ENCODE measurements at places on chromosomes 5 and 9.

GRCh38 chr5:87945286-87945650, 323.4 kb downstream of the TMEM161B start:
- DNase-seq, result no peak

GRCh38 chr5:160675988-160676387, 176.0 kb downstream of the ATP10B start:
- no peak for DNase-seq

GRCh38 chr5:38468978-38469706, 87.3 kb downstream of the LIFR start:
- no peak for DNase-seq

DNA sequence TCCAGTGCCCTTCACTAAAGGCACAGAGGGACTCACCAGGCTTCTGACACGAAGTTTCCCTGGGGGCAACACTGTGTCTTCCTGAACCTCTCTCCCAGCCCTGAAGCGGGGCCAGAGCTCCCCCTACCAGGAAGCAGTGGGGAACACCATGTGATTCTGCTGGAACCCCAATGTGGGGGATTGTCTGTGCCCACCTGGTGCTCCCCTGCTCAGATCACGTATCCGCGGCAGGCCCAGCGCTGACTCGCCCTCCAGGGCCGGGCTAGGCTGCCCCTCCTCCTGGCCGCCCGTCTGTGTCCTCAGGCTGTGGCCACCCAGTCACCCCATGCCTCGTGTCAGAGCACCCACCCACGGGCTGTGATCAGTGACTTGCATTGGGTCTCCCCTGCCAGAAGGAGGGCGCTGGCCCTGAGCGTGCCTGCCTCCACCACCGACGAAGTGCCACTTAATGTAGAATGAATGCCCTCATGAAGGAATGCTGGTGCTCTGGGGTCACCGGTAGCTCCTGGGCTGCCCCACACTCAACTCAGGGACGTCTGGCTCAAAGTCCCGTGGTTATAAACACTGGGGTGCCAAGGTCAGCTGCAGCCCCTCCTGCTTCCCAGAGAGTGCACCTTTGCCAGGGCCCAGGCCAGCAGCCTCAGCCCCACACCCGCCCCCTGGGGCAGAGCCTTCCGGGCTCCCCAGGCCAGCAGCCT, 22.1 kb downstream of the SARDH start:
- DNase-seq, result peak; percentile 38

- no peak for DNase-seq
Measured at GRCh38 chr9:101877439-101877838, 139.0 kb upstream of the GRIN3A start.

- DNase-seq, result no peak
Measured at GRCh38 chr5:143023411-143024096, 253.4 kb downstream of the ARHGAP26 start.

GRCh38 chr5:107431998-107432397, 238.7 kb downstream of the EFNA5 start:
- no peak for DNase-seq

DNA sequence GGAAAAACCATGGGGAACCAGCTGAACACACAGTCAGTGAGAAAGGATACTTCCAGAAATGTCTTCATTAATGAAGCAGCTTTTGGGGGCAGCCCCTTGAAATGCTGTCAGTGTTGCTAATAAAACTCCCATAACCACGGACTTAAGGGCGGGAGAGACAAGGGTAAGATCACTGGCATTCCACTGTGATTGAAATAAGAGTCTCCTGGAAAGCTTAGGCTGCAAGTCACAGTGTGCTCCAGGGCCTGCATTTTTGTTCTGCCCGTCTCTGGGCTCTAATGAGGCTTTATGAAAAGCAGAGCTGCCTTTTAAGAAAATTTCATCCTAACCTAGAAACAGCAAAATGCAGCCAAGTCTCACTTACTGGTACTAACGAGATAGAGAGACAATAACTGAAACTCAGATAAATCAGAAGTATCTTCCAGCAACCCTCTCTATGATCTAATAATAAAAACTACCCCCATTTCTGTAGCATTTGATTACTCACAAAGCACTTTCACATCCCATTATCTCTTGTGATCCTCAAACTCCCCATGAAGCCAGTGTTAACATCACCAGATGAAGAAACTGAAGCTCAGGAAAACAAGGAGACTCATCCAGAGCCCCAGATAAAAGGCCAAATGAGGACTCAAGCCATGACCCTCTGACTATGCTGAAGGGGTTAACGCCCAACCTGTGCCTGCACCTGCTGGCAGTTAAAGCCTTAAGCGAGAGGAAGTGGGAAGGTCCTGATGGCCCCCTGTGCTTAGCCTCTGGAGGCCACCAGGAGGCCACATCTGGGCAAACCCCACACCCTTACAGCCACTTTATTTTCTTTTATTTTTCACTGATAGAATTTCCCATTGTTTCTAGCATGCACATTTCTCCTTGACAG, 37.5 kb downstream of the SPOCK1 start:
- DNase-seq, result no peak

GRCh38 chr9:8332331-8332650, 532.7 kb upstream of the DMAC1 start:
- no peak for DNase-seq

DNA sequence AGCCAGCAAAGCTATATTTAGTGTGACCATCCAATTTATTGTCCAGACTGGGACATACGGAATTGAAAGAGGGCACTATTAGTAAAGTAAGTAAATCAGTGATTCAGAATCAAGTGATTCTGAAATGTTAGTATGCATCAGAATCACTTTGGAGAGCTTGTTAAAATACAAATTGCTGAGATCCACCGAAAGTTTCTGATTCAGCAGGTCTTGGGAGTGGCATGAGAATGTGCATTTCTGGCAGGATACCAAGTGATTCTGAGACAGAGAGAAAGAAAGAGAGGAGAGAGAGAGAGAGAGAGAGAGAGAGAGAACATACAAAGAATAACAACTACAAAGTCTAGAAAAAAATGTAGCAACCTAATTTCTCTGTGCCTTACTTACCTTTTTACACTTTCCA, 65.4 kb upstream of the ASTN2 start:
- no peak for DNase-seq

- DNase-seq, result no peak
Measured at GRCh38 chr9:136899196-136899595, 12.9 kb downstream of the TRAF2 start.

DNA sequence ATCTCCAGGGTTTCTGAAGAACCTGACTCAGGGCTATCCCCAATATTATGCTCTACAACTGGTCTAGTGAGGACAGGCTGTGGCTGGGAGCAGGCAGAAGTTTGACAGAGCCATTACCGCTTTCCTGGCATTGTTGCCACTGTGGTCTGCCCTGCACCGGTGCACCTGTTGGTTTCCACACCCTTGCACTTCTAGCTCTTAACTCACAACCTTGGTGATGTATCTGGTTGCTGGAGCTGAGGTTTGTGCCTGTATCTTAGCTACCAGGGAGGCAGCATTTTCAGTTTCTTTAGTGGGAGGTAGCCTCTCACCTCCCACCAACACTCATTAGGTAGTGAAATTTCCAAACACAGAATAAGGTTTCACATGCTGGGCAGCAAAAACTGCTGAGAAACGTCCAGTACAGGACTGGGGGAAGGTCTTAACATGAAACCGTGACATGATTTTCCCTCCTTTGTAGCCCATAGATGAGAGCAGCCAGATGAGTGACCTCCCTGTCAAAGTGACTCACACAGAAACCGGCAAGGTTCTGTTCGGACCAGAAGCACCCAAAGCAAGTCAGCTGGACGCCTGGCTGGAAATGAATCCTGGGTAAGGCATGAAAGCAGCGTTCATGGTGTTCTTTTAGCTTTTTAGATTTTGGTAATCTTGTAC, 57.7 kb downstream of the SMARCA2 start:
- DNase-seq, result no peak

GRCh38 chr5:128813317-128814070, 151.8 kb upstream of the SLC27A6 start:
- DNase-seq, result no peak

- peak; percentile 55 for DNase-seq
Measured at GRCh38 chr9:1869843-1870242, 145.3 kb upstream of the SMARCA2 start.

- no peak for DNase-seq
Measured at GRCh38 chr5:139146809-139147482, 51.2 kb downstream of the SIL1 start.

DNA sequence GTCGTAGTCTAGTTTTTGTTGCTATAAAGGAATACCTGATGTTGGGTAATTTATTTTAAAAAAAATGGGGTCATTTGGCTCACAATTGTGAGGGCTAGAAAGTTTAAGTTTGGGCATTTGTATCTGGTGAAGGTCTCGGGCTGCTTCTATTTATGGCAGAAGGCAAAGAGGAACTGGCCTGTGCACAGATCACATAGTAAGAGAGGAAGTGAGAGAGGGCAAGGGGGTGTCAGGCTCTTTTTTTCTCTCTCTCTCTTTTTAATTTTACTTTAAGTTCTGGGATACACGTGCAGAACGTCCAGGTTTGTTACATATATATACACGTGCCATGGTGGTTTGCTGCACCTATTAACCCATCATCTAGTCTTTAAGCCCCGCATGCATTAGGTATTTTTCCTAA, 453.3 kb downstream of the DIRAS2 start:
- no peak for DNase-seq

- DNase-seq, result no peak
Measured at GRCh38 chr9:114687034-114687433, 5.0 kb upstream of the TEX48 start.

DNA sequence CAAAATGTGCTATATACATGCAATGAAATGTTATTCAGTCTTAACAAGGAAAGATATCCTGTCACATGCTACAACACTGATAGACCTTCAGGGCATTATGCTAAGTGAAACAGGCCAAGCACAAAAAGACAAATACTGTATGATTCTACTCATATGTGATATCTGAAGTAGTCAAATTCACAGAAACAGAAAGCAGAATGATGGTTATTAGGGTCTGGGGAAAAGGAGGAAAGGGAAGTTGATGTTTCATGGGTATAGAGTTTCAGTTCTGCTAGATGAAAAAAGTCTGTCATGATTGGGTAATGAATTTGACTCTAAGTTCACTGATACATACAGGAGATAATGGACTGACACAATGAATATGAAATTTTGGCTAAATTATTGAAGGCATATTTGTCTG, 11.2 kb upstream of the RIC1 start:
- no peak for DNase-seq

GRCh38 chr5:68494771-68495170, 279.2 kb downstream of the PIK3R1 start:
- DNase-seq, result no peak

GRCh38 chr5:169581580-169582227, 1.9 kb upstream of the SPDL1 start:
- DNase-seq, result peak; percentile 62

GRCh38 chr5:55936100-55936693, 58.6 kb downstream of the IL6ST start:
- peak; percentile 82 for DNase-seq

DNA sequence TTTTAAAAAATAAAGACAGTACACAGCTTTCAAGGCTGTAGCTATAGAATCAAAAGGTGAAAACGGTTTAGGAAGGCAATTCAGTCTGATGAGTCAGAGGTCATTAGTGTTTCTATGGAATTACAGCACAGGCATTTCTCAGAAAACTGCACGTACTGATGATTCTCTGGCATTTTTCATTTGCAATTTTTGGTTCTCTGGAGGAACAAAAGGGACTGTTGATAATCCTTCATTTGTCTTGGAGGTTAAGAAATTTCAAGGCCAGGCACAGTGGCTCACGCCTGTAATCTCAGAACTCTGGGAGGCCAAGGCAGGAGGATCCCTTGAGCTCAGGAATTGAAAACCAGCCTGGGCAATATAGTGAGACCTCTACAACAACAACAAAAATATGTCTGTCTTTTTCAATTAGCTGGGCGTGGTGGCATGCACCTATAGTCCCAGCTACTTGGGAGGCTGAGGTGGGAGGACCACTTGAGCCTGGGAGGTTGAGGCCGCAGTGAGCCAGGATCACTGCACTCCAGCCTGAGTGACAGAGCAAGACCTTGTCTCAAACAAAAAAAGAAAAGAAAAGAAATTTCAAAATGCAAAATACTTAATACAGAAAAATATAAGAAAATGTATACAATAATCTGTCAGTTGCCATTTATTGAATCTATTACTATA, 27.3 kb downstream of the NR6A1 start:
- no peak for DNase-seq

GRCh38 chr9:131096269-131097125, at the start of gene AIF1L:
Gene AIF1L (plus strand): TSS chr9:131096531. CDS start chr9:131096630, 99 bp downstream.
- DNase-seq, result peak; percentile 65

GRCh38 chr5:23482642-23483041, 24.8 kb upstream of the PRDM9 start:
- no peak for DNase-seq

DNA sequence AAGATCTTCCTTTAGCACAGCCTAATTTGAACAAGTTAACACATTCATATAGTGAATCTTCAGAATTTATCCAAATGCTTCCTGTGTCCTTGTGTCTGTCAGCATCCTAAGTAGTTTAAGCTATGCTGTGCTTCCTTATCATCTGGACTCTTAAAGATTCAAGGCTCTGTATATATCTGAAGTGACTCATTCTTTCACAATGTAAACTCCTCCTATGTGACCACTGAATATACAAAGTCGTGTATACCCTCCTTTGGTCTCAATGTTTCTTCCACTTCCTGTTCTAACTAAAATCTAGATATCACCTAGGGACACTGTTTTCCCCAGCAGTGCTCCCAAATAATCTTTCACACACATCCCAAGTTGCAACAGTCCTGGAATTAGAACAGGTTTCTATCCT, 935.7 kb upstream of the NUDT12 start:
- DNase-seq, result no peak

DNA sequence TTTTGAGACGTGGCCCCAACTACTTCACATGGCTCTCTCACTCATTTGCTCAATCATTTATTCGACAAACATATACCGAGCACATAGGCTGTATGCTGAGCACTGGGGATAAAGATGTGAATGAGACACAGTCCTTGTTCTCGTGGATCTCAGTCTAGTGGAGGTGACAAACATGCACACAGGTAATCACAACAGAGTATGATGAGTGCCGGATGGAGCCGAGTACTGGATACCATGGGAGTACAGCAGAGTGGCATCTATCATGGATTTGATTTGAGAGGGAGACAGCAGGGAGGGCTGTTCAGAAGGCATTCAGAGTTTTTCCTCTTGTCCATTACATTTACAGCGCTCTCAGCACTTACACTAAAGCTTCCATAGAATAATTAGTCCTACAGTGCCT, 259.8 kb downstream of the SLIT3 start:
- DNase-seq, result no peak

- peak; percentile 70 for DNase-seq
Measured at GRCh38 chr9:69971643-69972449, 71.8 kb upstream of the MAMDC2 start.

- no peak for DNase-seq
Measured at GRCh38 chr9:136316271-136316751, 11.0 kb upstream of the GPSM1 start.

DNA sequence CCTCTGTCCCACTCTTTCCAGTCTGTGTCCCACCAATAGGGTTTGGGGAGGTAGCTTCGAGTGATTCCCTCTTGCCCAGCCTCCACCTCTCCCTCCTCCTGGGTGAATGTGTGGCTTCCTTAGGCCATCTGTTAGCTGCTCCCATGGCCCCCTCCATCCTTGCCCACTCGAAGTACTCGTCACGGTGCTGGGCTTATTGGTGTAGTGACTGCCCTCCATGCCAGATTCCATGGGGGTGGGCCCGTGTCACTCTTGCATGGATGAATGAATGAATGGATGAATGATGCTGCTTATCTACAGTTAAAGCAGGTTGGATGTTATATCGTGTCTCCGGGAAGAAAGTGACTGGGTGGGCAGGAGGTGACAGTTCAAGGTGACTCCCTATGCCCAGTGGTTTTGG, 19.1 kb downstream of the HMCN2 start:
- no peak for DNase-seq
